Esophagus mucosa (tissue), 1 donor: ENCODE measurements at places on chromosomes 7 and 10.

- ATAC-seq: no peak
These were observed 57.5 kb downstream of the HDAC9 start for GRCh38 chr7:18552943-18553604.

DNA sequence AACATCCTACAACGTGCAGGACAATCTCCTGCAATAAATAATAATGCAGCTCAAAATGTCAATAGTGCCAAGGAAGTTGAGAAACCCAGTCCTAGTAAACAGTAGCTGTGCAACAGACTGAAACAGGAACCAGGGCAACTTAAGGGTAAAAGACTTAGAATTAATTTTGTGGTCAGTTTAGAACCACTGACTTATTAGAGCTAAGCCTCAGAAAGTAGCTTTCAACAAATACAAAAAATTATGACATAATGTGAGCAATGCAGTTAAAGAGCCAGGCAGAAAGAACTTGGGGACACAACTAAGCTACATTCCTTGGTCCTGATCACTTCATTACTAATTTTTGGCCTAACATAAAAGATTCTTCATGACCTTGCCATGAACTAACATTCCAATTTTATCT lies 195.4 kb downstream of the MACC1 start:
- no peak for ATAC-seq

DNA sequence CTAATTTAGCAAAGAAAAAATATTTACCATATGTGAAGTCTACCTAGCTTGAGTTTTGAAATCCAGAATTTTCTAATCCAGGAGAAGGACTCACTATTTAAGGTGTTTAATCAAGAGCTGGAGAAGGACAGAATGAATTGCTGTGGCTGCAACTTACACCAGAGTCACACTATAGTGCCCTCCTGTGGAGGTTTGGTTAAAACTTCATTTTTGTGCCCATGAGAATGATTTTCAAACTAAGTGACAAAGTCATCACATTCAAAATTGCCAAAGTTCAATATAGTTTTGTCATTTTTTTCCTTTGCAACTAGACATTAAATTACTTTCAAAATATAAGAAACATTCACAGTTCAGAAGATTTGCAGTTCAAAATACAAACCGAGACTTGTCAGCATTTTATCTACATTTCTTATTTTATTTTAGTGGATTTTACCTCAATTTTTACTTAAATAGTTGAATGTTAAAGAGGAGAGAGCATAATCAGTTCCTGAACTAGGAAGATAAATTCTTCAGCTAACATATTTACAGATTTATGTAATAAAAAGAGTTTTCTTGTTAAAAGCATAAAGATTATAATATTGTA lies 70.7 kb downstream of the CABCOCO1 start:
- peak; percentile 43 for ATAC-seq

- ATAC-seq: no peak
These were observed 31.0 kb upstream of the MXI1 start for GRCh38 chr10:110176141-110177030.

DNA sequence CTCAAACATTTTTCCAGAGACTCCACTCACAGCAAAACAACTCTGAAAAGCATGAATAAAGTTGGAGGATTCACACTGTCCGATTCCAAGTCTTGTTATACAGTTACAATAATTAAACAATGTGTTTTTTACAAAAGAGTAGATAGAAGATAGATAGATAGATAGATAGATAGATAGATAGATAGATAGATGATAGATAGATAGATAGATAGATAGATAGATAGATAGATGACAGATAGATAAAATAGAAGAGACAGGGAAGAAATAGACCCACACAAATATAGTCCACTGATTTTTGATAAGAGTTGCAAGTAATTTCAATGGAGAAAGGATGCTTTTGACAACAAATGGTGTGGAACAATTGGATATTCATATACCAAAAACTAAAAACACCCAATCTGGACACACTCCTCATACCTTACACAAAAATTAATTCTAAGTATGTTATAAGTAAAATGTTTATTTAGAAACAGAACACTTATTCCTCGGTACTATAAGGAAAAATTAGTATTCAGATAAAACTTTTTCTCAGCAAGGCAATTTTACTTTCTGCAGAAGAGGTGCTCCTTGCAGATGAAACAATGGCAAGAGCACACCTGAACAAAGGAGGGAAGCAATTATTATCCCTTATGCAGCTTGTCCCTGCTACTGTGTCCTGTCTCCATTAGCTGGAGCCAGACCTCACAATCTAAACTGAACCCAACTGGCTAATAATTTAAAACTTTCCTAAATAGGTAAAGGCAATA lies 5.7 kb upstream of the TAS2R39 start:
- no peak for ATAC-seq

- no peak for ATAC-seq
These were observed 487.8 kb upstream of the TEX47 start for GRCh38 chr7:89283302-89283701.

- ATAC-seq: no peak
These were observed 969 bp downstream of the SLC35G1 start for GRCh38 chr10:93894516-93895378.

- peak; percentile 9 for ATAC-seq
These were observed 2.8 kb downstream of the CALML5 start for GRCh38 chr10:5496261-5497250.

DNA sequence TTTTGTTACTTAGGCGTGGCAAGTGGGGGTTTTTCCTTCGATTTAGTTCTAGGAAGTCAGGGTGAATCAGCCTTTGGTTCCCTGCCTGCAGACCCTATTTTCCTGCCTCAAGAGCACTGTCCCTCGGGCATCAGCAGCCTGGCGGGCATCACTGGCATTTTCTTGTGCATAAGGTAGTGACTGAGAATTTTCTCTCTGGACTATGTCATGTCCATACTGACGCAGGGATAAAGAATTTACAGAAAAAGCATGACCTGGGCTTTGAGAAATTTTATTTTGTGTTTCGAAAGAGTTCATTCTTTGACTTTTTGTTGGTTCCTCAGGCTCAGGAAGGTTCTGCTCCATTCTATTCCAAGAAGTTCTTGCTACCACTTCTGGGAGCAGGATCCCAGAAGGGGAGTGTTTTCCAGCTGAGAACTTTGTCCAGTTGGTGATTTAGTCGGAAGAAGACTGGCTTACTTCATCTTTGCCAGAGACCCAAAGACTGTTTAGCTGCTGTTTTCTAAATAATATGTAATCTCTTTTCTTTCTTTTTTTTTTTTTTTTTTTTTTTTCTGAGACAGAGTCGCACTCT lies 213.9 kb upstream of the SH2B2 start:
- no peak for ATAC-seq

DNA sequence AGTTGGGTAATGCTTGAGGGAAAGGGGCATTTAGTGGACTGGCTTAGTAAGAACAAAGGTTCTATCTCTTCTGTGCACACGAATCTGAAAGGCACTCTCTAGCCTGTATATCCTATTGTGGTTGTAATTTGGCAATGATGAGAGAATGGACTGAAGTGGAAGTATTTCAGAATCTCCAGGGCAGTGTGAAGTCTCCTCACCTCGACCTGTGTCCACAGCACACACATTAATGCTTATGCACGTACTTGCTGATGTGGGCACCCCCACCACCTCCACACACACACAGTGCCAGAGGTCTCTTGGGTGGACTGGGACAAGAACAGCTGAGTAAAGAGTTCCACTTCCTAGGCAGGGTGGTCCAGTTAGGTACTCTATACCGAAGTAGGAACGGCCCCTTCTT lies 6.9 kb downstream of the SMC3 start:
- no peak for ATAC-seq

- peak; percentile 93 for ATAC-seq
These were observed 220 bp upstream of the ZKSCAN5 start for GRCh38 chr7:99504281-99504602.
